Retinal pigment epithelial cell (primary cell): ENCODE measurements at places on chromosomes 11 and 22.

DNA sequence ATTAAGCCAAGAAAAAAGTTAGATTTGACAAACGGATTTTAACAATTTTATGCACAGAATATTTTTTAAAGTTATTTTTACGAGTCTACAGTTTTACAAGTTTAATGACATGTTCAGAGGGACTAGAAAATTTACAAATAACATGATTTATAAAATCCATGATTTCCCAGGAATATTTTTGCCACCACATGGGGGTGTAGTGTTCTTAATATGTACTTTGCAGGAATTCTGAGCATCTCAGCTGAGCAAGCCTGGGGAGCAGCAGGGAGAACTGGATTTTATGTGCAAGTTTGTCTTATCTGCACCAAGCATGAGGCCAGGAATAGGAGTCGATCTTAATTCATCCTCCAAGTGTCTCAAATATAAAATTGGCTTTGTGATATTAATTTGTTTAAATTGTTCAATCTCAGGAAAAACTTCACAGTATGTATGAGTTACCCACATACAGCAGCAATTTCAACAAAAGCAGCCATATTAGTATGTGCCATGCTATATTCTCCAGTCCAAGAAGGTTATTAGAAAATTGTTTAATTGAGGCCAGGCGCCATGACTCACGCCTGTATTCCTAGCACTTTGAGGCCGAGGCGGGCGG is 826.3 kb downstream of the DLG2 start:
- DNase-seq: no peak

- DNase-seq: no peak
These were observed 8.8 kb upstream of the KLHL35 start for GRCh38 chr11:75441804-75442132.

- DNase-seq: no peak
These were observed 96.5 kb downstream of the EXT2 start for GRCh38 chr11:44192017-44192385.

DNA sequence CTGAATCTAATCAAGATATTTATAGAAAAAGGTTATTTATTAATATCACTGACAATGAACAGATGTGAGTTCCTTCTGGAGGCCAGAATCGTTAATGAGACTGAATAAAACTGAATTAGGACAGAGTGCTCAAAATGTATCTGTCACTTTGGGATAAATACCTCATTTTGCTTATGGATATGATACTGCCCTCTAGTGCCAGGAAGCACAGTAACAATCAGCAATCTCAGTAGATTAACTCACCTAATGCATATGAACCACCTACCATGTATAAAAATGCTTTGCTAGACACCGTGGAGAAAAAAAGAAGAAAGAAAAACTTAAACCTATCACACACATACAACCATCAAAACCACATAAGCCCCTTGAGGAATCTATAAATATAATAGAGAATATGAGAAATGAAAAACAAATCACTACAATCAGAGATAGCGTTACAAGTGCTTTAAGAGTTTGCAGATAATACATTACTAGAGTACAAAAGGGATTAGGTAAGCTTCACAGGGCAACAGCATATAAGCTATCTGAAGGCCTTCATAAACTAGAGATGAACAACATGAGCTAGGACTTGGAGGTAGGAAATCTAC is 117.4 kb downstream of the SGSM3 start:
- no peak for DNase-seq

- no peak for DNase-seq
These were observed 1447.2 kb downstream of the TBC1D22A start for GRCh38 chr22:48209473-48210197.

DNA sequence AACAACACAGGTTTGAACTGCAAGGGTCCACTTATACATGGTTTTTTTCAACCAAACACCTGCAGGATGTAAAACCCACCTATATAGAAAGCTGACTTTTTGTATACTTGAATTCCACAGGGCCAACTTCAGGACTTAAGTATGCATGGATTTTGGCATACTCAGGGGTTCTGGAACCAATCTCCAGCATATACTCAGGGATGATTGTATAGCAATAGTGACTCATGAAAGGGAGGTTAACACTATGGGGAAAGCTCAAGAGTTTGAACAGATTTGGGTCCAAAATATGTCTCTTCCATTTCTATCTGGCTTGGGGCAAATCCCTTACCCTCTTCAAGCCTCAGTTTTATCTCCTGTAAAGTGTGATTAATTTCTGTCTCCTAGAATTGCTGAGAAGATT is 94.9 kb downstream of the MICAL2 start:
- DNase-seq: no peak

DNA sequence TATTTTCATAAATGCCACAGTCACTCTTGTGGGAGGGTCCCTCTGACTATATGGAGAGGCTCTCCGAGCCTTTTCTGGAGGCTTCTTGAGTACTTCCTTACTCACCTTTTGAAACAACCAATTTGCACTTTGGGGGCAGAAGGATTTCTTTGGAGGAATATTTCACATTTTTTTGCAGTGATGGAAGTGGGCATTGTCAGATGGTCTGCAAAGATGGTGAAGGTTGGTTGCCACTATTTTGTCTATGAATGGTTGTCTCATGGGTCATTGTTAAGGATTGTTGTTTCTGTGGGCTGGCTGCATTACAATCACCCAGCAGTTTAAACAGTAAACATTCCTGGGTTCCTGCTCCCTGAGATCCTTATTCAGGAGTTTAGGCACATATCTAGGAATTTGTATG is 388.2 kb downstream of the TMEM135 start:
- DNase-seq: no peak

GRCh38 chr11:111582881-111583280 is 19.4 kb upstream of the SIK2 start:
- DNase-seq: no peak

DNA sequence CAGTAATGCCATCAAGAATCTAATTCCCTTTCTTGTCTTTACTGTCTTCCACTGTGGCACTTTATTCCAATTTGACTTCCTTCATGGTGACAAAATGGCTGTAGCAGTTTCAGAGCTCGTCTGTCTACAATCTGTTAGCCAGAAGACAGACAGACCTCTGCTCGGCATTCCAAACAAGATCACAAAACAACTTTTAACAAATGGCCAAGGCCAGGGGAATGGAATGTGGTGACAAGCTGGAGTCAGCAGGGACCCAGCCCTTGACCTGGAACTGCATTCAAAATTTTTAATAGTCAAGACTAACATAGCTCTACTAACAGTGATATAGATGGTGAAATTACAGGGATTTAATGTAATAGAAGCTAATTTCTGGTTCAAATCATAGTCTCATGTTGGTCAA is 637.2 kb downstream of the ETS1 start:
- DNase-seq: no peak

DNA sequence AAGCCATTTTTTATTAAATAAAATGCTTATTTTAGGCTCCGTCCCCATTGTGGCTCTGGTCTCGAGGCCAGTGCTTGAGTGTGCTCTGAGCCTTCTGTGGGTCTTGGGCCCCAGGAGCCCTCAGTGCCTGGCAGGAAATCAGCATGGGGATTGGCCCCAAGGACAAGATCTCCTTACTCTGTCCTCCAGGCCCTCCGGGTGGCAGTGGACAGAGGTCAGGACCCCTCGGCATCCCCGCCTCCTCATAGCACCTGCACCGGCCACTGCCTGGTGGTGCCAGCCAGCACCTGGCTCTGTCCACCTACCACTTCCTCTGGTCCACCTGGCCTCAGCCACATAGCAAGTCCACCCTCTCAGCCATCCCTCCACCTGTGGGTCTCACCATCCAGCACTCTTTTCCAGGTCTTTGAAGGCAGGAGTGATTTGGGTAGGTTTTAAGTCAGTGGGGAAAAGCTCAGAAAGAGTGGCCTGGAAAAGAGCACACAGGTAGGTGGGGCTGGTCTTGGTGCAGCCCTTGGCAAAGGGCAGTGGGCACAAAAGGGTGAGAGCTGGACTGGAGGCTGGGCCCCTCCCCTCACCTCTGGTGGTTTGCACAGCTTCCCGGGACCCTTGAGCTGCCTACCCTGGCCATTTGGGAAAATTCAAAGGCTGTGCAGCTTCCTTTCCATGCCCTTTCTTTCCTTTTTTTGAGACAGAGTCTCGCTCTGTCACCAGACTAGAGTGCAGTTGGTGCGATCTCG is 3.5 kb downstream of the CLDN5 start:
- DNase-seq: no peak

DNA sequence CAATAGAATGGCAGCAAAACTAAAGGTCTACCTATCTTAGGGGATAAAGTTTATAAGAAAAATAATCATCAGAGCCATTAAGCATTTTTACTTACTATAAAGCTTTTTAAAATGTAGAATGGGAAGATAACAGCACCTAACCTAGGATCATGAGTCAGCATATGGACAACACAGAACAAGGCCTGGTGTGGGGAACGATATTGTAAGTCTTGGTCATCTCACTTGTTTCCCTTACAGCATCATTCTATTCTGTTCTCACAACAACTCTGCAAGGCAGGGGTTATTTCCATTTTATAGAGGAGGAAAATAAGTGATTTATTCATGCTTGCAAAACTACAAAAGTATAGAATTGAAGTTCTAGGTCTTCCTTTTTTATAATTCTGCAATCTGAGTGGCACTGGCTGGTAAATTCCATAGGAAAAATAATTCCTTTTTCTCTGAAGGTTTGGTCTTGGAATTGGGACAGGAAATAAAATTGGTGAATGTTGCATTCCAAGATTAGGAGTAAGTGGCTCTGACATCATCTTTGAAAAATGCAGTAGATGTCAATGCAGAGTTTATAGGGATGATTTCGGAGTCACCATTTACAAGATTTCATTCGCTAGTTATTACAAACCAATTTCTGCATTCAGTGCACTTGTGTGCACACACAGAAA is 423.0 kb downstream of the DYNC2H1 start:
- no peak for DNase-seq
